ENCODE measurements at places on chromosomes 1 and 21.

DNA sequence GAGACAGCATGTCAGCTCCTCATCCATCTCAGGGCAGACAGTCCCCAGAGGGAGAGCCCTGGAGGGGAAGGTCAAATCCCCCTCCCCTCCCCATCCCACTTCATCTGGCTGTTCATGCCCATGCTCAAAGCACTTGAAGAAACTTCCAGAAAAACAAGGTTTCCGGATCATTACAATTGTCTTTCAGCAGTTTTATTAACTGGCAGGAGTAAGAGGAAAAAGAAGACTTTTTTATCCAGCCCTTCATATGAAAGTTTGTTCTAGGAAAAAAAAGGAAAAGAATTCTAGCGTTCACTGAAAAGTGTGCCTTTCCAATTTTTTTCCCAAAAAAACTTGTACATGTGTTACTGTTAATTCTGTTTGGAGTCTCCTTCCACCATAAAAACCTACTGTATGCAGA is 145.7 kb upstream of the TIAM1 start:
- DNase-seq = no peak

DNA sequence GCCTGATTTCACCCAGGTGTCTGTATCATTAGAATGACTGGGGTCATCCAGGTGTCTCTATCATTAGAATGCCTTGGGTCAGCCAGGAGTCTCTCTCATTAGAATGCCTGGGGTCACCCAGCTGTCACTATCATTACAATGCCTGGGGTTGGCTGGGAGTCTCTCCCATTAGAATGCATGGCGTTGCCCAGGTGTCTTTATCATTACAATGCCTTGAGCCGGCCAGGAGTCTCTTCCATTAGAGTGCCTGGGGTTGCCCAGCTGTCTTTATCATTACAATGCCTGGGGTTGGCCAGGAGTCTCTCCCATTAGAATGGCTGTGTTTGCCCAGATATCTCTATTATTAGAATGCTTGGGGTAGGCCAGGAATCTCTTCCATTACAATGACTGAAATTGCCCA is 61.6 kb downstream of the RNF187 start:
- DNase-seq = no peak

DNA sequence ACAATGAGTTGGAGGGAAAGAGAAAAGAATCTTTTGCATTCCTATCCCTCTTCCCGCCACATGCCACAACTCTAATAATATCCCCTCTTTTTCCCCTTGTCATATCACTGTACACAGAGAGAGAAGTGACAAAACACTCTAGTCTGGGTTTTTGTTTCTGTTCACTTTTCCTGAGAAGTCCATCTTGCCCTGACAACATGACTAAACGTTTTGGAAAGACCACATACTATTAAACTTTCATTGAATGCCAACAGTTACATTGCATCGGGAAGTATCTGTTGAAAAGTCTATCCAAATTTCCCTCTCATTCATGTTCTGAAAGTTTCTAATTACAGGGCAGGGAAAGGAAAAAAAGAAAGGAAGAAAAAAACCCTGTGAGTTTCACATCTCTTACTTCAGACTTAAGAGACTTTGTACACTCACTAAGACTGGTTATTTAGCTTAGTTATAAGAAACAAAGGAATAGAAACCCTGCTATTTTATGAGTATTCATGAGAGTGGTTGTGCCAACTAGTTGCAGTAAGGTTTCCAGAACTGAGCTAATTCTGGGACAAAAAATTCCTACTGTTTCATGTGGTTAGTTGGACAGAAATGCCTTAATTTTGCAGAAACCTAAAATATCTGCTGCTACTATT is 16.9 kb downstream of the PLA2G4A start:
- DNase-seq = no peak

DNA sequence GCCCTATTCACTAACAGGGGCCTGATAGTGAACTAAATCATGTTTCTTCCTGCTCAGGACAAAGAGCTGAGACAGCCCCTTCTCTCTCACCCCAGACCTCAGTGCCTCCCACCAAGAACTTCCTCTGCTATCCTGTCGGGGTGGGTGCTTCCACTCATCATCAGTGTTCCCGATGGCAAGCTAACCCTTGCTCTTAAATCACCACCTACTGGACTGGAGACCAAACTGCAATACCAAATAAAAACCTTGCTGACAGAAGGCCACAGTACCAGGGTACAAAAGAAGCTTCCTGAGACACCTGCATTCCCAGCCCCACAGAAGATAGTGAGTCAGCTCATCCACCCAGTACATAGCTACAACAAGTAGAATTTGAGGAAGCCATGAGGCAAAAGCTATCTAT is 799.5 kb downstream of the LTN1 start:
- no peak for DNase-seq

GRCh38 chr1:41152622-41153044 is 89.5 kb downstream of the SCMH1 start:
- DNase-seq = no peak

DNA sequence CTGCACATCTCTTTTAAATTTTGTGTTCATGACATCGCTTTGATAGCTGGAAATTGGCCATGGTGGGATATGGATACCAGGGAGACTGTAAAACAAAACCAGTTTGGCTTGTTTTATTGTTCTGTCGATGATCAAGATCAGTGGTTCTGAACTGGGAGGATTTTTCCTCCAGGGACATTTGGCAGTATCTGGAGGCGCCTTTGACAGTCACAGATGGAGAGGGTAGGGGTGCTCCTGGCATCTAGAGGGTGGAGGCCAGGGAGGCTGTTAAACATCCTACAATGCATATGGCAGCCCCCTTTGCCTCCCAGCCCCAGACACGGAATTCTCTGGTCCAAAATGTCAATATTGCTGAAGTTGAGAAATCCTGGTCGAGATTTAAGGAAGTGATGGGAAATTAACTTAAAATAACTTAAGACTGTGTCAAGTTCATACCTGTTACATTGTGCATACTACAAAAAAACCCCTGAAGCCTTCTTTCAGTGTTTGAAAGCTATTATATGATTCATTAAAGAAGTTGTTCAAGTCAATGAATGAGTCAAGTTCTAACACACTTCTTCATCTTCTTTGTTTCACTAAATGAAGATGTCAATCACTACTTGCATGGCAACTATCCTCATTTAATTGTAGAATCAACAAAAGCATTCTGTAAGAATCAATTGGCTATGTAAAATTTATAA is 150.9 kb downstream of the KCNJ6 start:
- DNase-seq = no peak

GRCh38 chr1:7643530-7643929 is 127.6 kb upstream of the VAMP3 start:
- DNase-seq = no peak

DNA sequence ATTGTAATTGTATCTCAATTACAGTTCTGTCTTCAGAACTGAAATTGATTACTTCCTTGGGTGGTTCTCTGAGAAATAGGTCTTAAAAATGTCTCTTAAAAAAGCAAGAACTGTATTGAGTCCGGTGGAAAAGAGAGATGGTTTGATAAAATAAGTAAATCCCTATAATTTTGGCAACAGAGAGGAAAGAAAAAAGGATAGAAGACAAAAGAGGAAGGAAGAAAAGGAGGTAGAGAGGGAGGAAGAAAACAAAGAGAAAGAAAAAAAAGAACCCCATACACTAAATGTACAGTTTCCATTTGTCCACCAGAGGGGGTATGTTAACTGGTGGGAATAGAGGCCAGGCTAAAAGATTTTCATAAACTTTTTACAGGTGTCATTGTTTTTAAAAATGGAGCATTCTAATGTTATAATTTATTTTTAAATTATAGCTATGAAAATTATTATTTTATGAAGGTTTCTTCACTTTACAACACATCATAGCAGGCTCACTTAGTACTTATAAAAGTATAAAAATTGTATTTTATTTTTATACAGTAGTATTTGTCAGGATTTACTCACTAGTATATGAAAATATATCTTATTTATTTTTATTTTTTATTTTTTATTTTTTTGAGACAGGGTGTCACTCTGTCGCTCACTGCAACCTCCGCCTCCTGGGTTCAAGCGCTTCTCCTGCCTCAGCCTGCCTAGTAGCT is 2.1 kb upstream of the UBE2T start:
- no peak for DNase-seq

- DNase-seq = no peak
These were observed 11.9 kb downstream of the HECTD3 start for GRCh38 chr1:44999232-44999631.

DNA sequence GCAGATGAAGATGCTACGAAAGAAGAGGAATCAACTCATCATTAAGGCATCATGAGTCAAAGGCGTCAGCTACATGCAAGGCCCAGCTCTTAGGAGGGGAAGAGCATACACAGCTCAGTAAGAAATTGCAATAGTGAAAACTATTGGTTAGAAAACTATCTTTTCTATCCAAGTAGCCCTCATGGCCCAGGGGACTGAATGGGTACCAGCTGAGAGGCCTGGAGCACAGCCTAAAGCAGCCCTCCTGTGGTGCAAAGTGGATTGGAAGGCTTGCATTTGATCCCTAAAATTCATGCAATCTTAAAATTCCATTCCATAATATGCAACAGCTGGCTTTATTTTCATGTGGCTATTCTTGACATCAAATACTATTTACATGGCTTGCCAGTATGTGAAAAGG is 251.8 kb upstream of the USP24 start:
- no peak for DNase-seq

DNA sequence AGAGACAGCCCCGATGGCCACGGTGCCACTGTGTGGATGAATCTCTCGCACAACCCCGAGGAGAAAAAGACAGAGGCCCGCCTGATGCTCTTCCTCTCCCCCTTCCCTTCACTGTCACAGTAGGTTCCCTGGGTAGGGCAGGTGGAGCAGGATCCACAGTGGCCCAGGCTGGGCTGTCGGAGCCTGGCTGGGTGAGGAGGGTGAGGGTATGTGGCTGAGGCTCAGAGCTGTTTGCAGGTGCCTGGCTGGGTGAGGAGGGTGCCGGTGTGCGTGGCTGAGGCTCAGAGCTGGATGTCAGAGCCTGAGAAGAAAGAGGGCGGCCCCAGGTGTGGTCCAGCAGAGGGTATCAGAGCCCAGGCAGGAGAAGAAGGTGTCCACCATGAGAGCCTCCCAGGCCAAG is 2.7 kb downstream of the CFAP74 start:
- no peak for DNase-seq

GRCh38 chr1:92486251-92487077 is at the start of gene GFI1:
Gene GFI1 (minus strand): TSS chr1:92486925. CDS start chr1:92483487, 3,438 bp downstream.
- peak; percentile 70 for DNase-seq

- no peak for DNase-seq
These were observed 23.1 kb downstream of the EIF2D start for GRCh38 chr1:206589206-206589605.

GRCh38 chr1:54997711-54997986 is 1.1 kb upstream of the BSND start:
- no peak for DNase-seq

GRCh38 chr1:99704356-99704816 is 58.5 kb downstream of the PALMD start:
- DNase-seq = no peak

- no peak for DNase-seq
These were observed 54.3 kb upstream of the GOLT1A start for GRCh38 chr1:204268101-204268500.

- DNase-seq = no peak
These were observed 3.8 kb downstream of the DDX59 start for GRCh38 chr1:200665861-200666260.

DNA sequence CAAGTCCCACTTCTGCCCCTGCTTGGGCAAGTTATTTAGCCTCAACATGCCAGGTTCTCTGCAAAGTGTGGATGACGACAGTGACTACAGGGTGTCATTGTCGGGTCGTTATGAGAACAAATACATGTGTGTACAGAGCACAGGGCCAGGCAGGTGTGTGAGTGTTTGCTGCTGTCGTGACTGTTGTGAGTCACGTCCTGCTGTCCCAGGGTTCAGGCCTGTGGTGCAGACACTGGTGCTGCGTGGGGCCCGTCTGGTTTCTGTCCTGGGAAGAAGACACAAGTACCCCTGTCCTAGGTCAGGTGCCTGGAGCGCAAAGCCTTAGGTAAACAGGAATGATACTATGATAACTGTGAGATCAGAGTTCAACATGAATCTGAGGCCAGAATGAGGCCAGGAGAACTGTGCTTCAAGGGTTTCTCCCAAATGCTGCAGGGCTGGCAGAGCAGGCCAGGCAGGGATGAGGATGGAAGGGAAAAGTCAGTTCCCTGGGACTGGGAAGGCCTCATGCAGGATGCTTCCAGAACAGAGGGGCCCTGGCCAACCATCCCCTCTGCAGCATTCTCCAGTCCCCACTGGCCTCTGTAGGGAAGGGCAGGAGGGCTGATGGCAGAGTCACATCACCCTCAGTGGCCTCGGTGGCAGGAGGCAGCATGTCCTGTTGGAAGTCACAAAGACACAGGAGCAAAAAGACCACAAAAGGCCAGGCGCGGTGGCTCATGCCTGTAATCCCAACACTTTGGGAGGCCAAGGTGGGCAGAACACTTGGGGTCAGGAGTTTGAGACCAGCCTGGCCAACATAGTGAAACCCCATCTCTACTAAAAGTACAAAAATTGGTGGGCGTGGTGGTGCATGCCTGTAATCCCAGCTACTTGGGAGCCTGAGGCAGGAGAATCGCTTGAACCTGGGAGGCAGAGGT is 15.7 kb downstream of the GPR157 start:
- DNase-seq = no peak

DNA sequence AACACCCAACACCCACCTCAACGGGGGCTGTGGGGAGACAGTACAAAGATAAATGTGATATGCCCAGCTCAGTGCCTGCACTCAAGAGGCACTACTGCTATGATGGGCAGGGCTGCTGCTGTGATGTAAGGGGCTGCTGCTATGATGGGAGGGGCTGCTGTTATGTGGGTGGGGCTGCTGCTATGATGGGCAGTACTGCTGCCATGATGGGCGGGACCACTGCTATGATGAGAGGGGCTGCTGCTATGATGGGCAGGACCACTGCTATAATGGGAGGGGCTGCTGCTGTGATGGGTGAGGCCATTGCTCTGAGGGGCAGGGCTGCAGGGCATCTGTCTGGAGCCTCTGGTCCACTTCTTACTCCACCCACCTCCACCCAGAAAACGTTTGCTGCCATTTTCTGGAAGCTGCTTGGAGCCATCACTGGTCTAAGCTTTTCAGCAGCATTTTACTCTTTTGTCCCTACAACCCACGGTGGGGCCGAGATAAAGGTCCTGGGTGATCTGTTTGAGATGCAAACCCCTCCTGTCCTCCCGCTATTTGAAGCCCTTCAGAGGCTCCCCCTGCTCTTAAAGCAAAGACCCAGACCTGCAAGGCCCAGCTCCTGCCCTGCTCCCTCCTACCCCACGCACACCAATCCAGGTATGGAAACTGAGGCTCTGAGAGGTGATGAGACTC is 656.9 kb downstream of the PTPRU start:
- DNase-seq = no peak

GRCh38 chr1:117127795-117128194 is 6.2 kb upstream of the TRIM45 start:
- no peak for DNase-seq

DNA sequence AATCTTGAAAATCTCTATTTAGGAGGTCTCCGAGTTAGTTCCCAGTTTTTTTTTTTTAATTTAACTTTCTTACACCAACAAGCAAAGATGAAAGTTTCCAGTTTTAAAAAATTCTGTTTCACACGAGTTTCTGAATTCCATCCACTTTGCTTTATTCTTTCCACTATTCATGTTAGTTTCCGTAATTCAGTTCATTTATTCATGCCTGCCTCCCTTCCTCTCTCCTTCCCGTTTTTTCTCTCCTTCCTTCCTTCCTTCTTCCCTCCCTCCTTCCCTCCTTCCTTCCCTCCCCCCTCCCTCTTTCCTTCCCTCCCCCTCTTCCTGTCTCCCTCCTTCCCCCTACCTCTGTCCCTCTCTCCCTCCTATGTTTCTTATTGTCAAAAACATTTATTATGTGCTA is 22.3 kb downstream of the ADGRL2 start:
- DNase-seq = no peak
